ENCODE measurements at places on chromosomes 2 and 18.

DNA sequence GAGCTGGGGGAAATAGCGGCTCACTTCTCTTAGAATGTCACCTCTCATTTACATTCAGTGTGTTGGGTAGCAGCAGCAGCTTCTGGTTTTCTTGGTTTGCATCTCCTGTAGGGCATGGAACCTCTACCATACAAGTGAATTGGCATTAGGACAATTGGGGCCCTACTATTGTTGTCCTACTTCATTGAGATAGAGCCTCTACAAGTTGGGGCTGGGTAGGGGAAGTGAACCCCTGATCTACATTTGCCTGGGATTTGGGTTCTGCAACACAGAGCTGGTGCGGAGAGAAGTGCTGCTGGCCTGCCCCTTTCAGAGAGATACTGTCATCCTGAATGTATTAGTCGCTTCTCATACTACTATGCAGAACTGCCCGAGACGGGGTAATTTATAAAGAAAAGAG is 391.6 kb upstream of the HS6ST1 start:
- no peak for DNase-seq

DNA sequence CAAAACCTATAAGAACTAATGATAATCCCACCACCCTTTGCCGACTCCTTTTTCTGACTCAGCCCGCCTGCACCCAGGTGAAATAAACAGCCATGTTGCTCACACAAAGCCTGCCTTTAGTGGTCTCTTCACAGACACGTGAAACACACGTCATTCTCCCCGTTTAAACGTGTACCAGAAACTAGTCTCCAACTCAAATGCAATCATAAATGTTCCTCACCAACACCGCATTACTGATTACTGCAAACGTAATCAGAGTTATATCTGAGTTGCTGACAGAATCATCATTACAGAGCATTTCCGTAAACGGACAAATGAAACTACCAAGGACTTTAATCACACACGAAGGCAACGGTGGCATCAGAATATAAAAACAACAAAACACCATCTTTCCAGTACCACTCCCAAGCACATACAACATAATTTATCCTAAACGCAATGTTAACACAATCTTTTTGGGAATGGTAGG is 1.9 kb downstream of the CLK1 start:
- no peak for DNase-seq

DNA sequence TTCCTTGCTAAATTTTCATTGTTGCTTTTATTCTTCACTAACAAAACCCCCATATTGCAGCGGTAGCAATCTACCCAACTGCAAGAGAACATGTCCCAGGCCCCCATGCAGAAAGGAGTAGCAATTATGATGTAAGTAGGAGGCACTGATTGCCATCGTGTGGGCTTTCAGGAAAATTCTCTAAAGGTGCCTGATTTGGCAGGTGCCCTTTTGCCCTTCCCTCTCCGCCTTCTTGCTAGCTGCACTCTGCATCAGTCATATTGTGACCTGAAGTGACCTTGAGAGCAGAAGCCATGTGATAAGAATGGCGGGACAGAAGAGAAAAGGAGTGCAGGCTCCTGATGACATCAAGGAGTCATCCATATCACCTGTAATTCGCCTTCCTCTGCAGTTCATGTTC is 112.1 kb downstream of the NCKAP5 start:
- DNase-seq = no peak

- DNase-seq = no peak
These were observed 53.4 kb downstream of the SPIRE1 start for GRCh38 chr18:12604445-12605007.

DNA sequence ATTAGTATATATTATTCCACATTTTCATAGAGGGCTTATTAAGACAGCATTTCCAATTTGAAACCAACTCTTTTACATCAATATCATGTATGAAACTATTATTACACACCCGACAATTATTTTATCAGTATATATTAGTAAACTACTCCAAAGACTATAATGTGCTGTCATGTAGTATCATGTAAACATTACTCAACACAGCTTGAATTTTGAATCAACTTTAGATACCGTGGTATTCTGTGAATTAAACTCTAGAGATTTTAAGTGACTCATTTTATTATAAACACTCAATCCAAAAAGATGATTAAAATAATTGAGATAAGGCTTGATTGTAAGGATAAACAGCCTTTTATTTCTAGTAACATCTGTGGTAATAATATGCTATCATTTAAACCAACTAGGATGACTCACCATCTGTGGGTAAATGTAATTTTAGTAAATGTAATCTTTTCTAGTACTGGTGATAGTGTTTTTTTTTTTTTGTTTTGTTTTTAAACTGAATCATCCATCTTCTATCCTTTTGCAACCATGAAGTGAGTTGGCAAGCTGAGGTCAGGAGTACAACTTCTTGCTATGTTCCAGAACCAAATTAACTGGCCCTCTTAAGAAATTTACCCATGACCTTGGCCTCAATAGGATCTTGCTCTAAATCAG is 144.3 kb upstream of the SMAD7 start:
- DNase-seq = no peak

DNA sequence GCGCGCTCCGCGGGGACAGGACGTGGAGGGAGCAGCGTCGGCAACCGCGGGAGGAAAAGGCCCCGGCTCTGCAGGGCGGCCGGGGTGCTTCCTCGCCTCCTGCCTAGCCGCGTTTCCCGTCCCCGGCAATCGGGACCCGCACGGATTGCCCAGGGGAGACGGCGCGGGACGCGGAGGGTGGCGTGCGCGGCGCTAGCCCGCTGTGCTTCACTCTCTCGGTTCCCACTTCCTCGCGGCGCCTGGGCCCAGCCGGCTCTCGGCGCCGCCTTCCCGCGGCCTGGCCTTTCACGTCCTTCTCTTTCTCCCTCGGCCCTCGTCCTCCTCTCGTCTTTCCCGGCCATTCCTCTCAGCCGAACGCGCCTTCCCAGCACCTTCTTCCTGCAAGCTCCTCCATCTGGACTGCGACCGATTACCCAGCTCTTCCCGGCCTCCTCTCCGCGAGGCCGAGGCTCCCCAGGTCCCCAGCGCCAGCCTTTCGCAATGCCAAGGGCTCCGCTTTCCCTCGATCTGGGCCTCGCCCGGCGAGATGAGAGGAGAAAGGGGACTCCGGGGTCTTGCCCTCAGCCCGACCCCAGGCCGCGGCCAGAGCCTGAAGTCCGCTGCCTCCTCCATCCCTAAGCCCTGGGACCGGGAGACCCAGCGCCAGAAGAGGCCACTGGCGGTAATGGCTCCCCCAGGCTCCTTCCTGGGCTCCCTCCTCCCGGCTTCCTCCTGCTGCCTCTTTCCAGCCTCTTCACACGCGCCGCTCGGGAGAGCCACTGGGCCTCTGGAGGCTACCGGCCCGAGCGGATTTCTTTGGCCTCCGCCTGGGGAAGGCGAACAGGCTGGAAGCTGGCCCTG is 34.3 kb upstream of the ATP6V1B1 start:
- no peak for DNase-seq

DNA sequence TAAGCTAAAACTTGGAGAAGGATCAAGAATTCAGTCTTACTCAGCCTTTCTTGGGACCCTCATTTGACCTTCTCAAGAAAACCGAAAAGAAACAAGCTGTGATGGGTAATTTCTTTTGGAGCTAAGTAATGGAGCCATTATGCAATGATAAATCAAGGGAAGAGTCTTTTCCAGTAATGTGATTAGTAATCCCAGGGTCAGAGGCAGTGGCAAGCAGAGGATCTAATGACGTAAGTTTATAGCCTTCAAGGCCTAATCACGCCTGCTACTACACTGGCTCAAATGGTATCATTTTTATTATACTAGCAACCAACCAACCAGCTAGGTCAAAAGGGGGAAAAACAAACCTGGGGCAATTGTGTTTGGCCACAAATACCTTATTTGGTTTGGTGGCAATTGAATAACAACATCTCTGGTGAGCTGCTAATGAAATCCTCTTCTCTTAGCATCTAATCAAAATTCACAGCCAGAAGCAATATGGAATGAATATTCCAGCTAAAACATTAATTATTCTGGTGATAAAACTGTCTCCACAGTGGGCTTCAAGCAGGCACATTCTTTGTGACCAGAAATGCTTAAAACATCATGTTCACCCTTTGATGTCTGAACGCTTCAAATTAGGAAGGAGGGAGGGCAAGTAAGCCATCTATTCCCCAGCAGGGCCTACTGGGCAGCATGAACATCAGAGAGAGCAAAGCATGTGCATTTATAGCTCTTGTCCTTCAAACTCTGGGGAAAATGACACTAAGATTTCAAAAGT is 114.9 kb upstream of the SULT1C3 start:
- DNase-seq = no peak

- DNase-seq = no peak
These were observed 443.7 kb downstream of the DSEL start for GRCh38 chr18:67072791-67073190.

GRCh38 chr2:120288016-120288373 is 35.3 kb downstream of the RALB start:
- DNase-seq = no peak

GRCh38 chr18:77131100-77131651 is 1.4 kb downstream of the MBP start:
- no peak for DNase-seq
